ENCODE measurements at places on chromosomes 2 and 18.

- no peak for DNase-seq
Measured at GRCh38 chr2:98460573-98461497, 16.2 kb downstream of the INPP4A start.

DNA sequence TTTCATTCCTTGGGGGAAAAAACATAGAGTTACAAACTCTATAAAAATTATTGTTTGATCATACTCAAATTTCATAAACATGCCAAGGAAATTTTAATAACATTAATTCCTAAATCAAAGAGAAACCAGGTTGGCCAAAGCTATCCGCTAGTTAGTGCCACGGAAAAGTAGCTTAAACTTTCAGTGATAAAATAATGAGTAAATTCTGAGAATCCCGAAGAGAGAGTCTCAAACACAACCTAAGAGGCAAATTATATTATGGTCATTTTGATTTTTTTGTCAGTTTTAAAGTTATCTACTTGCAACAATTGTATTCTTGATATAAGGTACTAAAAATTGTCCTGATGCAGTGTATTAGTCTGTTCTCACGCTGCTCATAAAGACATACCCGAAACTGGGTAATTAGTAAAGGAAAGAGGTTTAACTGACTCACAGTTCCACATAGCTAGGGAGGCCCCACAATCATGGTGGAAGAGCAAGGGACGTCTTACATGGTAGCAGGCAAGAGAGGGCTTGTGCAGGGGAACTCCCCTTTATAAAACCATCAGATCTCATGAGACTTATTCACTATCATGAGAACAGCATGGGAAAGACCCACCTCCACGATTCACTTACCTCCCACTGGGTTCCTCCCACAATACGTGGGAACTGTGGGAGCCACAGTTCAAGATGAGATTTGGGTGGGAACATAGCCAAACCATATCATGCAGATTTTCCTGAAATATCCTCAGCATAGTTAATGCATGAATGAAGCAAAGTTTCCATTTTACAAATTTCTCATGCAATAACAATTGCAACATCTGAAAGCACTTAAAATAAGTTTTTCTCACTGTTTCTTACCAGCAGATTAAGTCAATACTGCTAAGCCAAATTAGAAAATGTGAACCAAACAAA, 205.9 kb upstream of the STK17B start:
- no peak for DNase-seq

DNA sequence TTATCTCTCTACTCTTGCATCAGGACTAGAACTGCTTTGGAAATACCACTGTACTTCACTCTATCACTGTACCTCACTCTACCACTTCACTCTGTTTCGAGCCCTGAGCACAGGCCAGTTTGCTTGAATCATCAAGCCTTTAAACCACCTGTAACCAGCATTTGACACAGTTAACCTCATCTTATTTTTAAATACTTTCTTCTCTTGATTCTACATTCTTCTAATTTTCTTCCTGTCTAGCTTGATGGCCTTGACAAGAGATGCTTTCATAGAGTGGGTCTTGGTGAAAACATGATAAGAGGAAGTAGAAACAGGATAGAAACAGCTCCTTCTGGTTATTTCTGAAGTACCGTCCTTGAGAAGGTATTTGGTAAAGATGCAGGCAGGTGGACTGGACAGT, 78.1 kb downstream of the SPIRE1 start:
- DNase-seq, result no peak

DNA sequence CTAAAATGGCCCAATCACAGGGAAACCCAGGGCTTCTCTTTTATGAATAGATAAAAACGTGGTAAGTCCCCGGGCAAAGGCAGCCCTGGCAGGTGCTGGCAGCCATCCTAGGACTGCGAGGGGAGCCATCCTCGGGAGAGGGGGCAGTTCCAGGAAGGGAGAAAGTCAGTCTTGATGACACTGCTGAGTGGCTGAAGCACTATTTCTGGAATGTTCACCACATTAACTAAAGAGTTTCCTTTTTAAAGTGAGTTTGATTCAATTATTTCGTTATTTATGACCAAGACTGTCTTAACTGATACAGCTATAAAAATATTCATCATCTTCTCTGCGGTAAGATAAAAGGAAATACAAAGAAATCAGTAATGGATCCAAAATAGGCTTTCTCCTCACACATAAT, 20.4 kb downstream of the TTR start:
- no peak for DNase-seq

DNA sequence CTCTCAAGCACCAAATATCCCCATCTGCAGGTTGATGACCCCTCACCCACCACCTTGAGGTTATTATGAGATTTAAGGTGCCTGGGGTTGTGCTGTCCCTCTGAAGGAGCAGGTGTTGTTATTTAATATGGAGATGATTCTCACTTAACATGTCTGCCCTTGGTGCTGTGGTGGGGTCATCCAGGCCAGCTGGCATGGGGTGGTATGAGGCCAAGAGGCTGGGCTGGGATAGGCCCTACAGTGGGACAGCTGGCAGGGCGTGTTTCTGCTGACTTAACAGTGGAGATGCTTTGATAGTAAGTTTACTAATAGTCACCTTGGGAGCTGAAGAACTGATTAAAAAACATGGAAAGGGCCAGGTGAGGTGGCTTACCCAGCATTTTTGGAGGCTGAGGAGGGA, 22.4 kb downstream of the SERPINB12 start:
- no peak for DNase-seq

DNA sequence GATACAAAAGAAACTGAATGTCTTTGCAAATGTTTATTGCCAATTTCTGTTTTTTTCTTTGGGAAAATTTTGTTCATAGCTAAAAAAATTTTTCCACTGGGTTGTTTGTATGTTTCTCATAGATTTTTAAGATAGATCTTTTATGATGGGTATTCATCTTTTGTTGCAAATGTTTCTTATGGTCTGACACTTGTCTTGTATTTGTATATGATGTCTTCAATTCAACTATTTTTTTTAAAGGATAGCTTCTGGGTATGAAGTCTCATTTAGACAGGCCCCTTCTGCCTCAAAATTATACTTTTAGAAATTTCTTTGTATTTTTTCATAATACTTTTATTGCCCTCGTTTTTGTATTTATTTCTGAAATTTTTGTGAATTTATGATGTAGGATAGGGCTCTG, 73.8 kb downstream of the KCTD1 start:
- no peak for DNase-seq

DNA sequence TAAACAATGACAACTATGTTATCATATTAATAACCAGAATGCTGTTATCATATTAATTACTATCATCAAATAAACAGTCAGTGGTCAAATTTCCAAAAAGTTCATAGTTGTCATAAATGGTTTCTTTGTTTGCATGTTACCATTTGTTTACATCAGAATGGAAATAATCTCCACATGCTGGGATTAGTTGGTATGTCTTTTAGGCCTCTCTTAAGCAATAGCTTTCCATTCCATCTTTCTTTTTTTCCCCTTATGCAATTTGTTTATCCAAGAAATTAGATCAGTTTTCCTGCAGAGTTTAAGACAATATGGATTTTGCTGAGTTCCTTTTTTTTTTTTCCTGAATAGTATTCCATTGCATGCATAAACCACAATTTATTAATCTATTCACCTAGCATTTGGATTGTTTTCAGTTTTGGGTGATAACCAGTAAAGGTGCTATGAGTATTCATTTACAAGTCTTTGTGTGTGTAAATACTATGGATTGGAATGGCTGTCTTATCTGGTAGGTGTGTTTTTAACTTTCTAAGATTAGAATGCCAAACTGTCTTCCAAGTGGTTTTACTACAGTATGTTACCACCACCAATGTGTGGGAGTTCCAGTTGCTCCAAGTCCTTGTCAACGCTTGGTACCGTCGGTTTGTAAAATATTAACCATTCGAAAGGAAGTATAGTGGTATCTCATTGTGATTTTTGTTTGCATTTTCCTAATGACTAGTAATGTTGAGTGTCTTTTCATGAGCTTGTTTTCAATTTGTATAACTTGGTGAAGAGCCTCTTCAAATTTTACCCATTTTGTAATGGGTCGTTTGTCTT, 33.3 kb upstream of the TXNDC2 start:
- DNase-seq, result no peak

- no peak for DNase-seq
Measured at GRCh38 chr2:84999553-84999955, 28.6 kb downstream of the KCMF1 start.

- no peak for DNase-seq
Measured at GRCh38 chr18:36212301-36213171, 25.2 kb downstream of the MOCOS start.

- no peak for DNase-seq
Measured at GRCh38 chr2:236888794-236889780, 196.6 kb upstream of the COPS8 start.

DNA sequence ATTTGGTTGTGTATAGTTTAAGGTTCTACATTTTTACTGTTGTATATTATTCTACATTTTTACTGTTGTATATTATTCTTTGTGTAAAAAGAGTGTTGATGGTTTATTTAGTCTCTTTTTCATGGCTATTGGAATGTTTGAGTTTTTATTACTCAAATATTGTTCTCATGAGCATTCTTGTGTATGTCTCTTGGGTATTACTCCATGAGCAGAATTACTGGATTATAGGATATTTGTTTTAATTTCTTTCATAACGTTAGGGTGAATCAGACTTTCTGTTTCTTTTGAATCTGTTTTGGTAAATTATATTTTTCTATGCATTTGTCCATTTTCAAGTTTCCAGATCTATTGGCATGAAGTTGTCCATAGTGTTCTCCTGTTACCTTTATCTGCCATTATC, 111.6 kb downstream of the DYNAP start:
- no peak for DNase-seq

GRCh38 chr2:34547900-34548299, 948.8 kb upstream of the FAM98A start:
- DNase-seq, result no peak

GRCh38 chr2:170157025-170157684, 20.8 kb upstream of the MYO3B start:
- no peak for DNase-seq

GRCh38 chr2:231539991-231540390, 9.7 kb upstream of the NMUR1 start:
- no peak for DNase-seq

DNA sequence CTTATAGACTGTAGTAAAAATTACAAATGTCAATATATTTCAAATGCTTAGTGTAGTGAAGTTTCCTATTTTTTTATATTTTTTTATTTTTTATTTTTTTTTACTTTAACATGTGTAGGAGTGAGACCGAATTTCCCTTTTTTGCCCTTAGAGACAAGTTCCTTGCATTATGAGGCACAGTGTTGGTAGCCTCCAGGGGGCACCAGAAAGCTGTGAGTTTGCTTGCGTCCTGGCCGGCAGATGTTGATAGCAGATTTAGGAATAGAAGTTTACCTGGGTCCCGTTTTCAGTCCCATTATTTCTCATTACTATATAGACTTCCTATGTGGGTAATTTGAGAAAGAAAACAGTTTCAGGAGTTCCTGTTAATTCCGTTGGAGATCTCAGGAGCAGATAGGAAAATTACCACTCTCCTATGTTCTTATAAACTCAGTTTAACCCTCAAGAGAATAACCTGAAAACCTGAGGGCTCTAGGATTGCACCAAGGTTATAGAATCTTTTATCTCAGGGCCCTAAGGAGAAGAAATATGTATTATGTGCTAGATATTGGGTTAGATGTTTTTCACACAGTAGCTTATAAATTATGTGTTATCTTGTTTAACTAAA, 157.5 kb upstream of the SESTD1 start:
- DNase-seq, result peak; percentile 51

DNA sequence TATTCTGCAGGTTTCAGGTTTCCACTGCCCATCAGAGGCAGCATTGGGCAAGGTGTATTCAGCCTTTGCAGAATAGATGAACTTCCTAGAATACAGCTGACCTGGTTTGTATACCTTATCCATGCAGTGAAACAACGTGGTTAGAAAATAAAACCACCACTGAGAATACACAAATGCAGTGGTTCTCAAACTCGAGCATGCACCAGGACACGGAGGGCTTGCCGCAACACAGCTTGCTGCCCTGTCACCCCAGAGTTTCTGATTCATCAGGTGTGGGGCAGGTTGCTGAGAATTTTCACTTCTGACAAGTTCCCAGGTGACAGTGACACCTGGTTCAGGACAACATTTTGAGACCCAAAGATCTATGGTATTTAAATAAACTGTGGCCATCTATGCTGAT, 23.4 kb upstream of the C1D start:
- DNase-seq, result no peak

GRCh38 chr2:1518331-1518803, 105.1 kb downstream of the TPO start:
- no peak for DNase-seq

GRCh38 chr2:15809404-15809803, 130.9 kb upstream of the MYCN start:
- DNase-seq, result no peak

GRCh38 chr2:68362069-68362468, 3.0 kb upstream of the PLEK start:
- peak; percentile 77 for DNase-seq

DNA sequence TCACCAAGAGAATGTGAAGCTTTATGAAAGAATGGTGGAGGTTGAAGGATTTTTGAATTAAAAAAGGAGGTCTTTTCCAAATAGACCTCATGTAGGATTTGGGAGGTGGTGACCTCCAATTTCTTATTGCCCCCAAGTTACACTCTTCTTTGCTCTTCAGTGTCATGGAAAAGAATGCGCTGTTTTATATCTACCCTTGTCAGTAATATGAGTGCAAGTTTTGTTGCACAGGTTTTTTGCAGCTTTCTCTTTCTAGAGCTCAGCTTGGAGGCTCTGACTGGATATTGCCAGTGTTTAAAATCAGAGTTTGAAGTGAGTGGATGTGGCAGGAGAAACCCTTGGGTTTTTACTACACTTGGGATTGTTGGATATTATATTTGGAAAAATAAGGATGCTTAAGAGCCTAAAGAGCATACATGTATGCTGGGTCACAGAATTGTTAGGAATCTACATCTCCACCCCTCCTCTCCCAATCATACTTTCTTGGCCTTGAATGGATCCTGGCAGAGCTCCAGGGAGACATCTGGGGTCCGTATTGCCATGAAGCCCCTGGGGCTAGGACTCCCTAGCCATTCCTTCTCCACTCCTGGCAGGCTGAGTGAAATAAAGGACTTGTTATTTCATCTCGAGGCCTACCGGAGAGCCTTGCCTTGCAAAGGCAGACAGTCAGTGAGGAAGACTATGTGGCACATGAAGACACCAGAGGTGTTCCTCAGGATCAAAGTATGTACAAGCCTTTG, 43.8 kb downstream of the APOB start:
- peak; percentile 18 for DNase-seq

DNA sequence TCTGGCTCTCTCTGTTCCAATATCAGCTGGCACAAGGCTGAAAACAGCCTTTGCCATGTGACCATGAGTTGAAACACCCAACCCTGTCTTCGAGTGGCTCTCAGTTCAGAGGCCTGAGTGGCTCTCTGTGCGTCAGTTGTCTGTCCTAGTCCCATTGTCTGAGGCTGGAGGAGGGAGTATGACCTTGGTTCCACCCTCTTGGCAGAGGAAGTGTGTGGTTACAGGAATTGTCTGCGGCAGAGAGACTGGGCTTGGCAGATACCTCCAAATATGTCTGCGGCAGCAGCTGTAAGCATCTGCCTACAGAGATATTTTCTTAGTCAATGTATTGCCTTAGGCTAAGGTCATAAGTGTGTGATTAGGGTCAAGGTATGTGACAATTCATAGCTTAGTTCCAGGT, 32.6 kb downstream of the CNGA3 start:
- no peak for DNase-seq

All from iPS-NIHi11 (cell line).